ENCODE measurements at places on chromosomes 1 and 21.
A peak's percentile ranks its signal among the peaks of the same experiment; 100 is the strongest.

- DNase-seq = peak; percentile 48
Observed at GRCh38 chr1:2443277-2444137, 31.1 kb upstream of the PEX10 start.

- DNase-seq = no peak
Observed at GRCh38 chr1:16191309-16191708, 21.1 kb downstream of the ARHGEF19 start.

DNA sequence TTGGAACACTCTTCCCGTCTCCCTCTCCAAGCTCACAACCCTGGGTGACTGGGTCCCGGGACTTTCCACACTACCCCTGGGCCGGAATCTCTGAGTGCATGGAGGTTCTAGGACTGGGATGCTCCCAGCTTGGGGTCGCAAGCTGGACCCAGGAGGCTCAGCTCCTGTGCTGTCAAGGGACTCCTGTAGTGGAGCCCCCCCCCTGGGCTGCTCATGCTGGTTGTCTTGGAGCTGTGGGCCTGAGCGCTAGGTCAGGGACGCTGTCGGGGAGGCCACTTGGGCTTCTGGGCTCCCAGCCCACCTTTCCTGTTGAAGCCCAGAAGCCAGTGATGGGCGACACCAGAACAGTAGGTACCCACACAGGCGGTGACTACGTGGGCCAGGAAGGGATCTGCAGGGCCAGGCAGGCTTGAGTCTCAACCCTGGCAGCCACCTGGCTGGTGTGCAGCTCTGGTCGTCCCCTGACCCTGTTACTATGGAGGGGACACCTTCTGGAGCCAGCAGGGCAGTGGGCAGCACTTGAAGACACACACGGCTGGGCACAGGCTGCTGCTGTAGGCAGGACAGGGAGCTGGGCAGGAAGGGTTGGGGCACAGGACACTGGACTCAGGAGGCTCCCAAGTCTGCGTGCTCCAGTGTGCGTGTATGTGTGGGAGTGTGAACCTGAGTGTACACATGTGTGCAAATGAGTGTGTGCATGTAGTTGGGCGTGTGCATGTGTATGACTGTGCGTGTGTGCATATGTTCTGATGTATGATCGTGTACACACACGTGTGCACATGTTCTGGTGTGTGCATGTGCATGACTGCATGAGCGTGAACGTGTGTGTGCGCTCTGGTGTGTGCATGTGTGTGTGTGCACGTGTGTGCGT is 3.0 kb downstream of the MMEL1 start:
- DNase-seq = no peak

DNA sequence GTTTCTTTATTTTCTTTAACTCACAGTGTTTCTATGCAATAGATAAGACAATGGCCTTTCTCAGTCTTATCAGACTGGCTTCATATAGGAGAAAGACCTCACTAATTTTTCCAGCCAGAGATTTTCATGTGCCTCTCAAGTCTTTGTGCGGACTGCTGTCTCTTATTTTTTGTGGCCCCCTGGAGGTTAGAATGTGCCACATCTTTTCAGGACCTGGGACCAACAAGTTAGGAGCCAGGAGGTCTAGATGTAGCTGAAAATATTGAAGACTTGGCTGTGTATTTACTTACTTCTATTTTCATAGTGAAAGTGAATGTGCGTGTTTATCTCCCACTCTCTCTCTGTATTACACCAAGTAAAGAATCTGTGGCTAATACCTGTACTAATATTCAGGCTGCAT is 42.1 kb upstream of the CFHR3 start:
- no peak for DNase-seq

DNA sequence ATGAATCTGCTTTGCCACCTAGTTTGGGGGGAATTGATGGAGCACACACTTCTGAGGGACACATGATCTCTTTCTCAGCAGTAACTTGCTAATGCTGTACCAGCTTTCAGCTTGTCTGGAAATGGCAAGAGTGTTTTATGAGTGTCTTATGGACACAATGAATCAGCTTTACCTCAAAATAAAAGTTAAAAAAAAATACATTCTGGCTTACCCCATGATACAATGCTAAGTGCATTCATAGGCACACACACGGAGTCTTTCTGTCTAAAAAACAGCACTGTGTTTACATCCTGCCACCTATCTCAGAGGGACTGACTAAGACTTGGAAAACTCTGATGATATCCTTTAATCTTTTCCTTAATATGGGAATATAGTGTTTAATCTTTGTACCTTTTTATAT is 455.5 kb upstream of the ADAMTS5 start:
- DNase-seq = no peak

- no peak for DNase-seq
Observed at GRCh38 chr1:204868340-204868700, 2.3 kb upstream of the NFASC start.

GRCh38 chr1:121458291-121459048 is 273.7 kb downstream of the SRGAP2C start:
- no peak for DNase-seq

- no peak for DNase-seq
Observed at GRCh38 chr1:27065999-27066630, 53.5 kb upstream of the TENT5B start.

DNA sequence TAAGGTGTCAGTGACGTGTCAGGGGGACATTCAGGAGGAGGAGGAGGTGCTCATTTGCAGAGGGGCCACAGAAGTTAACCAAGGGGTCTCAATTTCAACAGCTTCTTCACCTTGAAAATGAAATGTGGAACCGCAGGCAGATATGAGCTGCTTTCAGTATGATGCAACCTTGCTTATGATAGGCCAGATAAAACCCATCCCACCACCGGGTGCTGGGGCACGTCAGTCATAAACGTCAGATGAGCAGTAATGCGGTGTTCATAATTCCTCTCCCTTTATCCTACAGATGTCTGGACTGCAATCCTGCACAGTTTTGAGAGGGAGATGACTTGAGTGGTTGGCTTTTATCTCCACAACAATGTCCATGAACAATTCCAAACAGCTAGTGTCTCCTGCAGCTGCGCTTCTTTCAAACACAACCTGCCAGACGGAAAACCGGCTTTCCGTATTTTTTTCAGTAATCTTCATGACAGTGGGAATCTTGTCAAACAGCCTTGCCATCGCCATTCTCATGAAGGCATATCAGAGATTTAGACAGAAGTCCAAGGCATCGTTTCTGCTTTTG is 1.7 kb downstream of the PTGFR start:
- DNase-seq = no peak

DNA sequence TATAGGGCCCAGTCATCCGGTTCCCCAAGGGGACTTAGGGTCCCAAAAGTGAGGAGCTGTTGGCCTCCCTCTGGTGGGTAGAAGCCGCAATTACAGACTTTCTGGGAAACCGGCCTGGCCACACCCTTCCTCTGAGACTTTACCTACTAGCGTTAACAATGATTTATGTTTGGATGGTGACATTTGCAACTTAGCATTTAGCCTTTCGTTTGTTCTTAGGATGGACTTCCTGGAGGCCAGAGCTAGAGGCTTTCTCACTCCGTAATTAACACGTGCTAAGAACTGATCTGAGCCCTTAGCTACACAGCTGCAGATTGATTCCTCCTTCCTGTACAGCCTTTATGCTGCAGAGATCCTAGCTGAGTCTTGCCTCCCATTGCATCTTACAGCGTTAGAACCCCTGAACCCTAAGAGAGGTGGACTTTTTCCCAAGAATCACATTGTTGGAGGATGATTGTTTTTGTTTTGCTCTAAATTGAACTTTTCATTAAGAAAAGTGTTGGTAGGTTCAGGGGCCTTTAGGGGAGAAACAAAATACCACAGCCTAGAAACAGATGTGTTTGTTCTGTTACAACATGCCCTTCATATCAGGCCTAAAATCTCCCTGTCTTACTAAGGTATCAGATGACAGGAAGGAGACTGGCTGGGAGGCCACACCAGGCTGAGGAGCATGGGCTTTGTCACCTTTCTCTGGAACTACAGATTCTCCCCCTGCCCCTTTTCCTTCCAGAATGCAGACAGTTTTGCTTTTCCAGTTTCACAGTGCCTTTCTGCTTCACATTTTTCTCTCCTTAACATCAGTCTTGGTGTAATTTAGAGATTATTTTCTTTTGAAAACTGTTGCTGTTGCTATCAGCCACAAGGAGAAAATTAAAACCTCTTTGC is 1.9 kb downstream of the S100A11 start:
- peak; percentile 70 for DNase-seq

- DNase-seq = peak; percentile 79
Observed at GRCh38 chr1:52702886-52703787, 5.0 kb upstream of the COA7 start.

GRCh38 chr1:50271968-50272578 is 151.2 kb downstream of the DMRTA2 start:
- DNase-seq = peak; percentile 44

GRCh38 chr1:169945181-169945580 is 51.5 kb upstream of the SCYL3 start:
- no peak for DNase-seq

- DNase-seq = no peak
Observed at GRCh38 chr1:147891088-147891487, 11.5 kb upstream of the GJA8 start.

All from stimulated activated CD4-positive, alpha-beta T cell treated with anti-CD3 and anti-CD28 coated beads, Interleukin-2, amount 100 ng/mL, for 24 hours (primary cell).